ENCODE measurements at places on chromosomes 4 and X.

GRCh38 chrX:38770152-38770551 lies 31.1 kb upstream of the MID1IP1 start:
- no peak for DNase-seq

DNA sequence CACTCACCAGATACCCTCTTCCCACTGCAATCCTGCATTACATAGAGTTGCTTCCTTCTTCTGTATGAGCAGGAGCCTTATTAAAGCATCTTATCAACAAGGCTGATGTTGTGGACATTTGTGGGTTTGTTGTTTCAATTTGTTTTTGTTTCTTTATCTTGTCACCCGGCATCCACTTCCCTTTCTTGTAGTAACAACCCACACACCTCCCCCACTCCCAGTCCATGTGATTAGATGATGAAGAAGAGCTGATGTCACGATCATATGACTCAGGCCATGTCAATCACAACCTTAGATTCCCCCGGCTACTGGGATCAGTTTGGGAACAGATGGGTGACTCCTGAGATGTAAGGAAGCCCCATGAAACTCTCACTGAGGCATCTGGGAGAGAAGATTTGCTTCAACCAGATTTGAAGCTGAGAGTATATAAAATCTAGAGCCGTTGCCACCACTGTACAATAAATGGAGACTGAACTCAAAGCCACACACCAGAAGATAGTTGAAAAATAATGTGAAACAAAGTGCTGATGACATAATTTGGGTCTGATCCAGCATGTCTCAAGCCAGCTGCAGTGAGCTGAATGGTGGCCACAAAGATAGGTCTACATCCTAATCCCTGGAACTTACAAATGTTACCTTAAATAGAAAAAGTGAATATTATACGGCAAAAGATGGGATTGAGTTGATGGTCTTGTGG lies 34.1 kb upstream of the SRD5A3 start:
- DNase-seq: no peak

- no peak for DNase-seq
Measured at GRCh38 chr4:134773497-134774000, 572.0 kb upstream of the PABPC4L start.

DNA sequence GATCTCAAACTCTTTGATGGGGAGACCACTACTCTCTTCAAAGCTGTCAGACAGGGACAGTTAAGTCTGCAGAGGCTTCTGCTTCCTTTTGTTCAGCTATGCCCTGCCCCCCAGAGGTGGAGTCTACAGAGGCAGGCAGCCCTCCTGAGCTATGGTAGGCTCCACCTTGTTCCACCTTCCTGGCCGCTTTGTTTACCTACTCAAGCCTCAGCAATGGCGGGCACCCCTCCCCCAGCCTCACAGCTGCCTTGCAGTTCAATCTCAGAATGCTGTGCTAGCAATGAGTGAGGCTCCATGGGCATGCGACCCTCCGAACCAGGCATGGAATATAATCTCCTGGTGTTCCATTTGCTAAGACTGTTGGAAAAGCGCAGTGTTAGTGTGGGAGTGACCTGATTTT lies 42.1 kb upstream of the UGT2B10 start:
- DNase-seq: no peak

DNA sequence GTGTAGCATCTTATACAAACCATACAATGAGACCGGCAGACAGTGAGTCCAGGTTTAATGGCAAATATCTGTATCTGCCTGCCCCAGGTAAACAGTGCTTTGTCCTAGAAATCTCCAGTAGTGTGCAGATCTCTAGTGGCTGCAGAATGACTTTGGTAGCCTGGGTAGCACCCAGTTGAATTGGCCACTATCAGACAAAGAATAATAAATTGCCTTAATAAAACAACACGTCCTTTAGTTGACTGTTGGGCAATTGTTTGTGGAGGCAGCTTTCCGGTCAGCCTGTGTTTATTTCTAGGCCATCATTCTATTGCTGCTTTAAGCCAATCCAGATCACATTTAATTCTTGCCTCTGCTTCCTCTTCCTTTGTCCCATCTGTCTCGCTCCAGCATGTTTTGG lies 52.5 kb downstream of the SNX25 start:
- no peak for DNase-seq

- DNase-seq: no peak
Measured at GRCh38 chrX:5876984-5877596, 351.6 kb downstream of the NLGN4X start.

DNA sequence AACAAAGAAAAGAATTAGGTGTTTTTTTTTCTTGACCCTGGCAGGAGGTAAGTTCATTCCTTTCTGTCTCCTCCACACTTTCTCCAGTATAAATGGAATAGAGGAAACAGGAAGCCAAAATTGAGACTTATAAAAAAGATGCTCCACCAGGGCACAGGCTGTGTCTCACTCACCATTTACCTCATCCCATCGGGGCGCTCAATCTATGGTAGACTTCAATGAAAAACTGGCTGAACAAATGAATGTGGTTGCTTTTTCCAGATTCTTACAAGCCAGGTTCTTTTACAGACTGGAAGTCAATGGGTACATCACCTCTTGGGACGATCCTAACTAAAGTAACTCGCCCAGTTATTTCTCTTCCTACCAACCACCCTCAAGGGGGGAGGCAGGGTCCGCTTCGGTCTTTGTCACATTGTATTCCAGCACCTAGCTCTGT lies 685 bp downstream of the COMMD8 start:
- DNase-seq: no peak

DNA sequence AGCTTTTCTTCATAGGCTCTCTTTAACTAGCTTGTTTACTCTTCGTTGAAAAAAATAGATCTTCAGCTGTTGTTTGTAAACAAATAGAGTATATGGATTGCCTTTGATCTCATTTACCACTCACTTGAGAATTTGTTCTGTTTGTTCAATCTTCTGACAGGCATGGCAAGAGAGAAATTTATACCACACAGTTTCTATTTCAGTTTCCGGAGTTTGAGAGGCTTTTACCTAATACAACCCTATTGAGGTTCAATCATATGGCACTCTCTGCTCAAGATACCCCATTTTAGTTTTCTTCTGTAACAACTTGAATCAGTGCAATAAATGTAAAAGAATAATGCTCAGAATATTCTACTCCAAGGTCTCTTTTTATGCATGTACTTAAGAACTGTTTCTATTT lies 148.0 kb downstream of the EMCN start:
- DNase-seq: no peak

GRCh38 chr4:86203176-86203575 lies 156.7 kb downstream of the MAPK10 start:
- no peak for DNase-seq

- DNase-seq: no peak
Measured at GRCh38 chr4:67019686-67020437, 525.4 kb downstream of the CENPC start.

- DNase-seq: no peak
Measured at GRCh38 chr4:76867377-76867776, 30.6 kb downstream of the SOWAHB start.

GRCh38 chr4:25160714-25161592 lies 704 bp upstream of the SEPSECS start:
- no peak for DNase-seq

- DNase-seq: no peak
Measured at GRCh38 chr4:159145992-159146330, 43.1 kb downstream of the RAPGEF2 start.

- no peak for DNase-seq
Measured at GRCh38 chr4:159150396-159150795, 47.5 kb downstream of the RAPGEF2 start.

DNA sequence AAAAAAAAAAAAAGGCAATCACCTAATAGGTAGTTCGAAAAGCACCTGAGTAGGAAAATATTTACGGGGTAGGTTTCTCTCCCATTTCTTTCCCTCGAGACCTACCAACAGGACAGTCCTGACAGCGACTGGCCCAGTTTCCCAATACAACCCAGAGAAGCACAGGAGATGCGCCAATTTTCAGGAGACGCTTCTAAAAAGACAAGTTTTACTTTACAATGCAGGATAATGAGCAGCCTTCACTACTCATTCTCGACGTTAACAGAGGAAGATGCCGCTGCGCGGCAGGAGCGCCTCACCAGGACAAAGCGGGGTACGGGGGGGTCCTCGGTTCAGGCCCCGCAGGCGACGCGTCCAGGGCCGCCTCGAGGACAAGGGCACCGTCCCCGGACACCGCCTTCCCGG lies 708 bp downstream of the BCLAF3 start:
- DNase-seq: no peak

DNA sequence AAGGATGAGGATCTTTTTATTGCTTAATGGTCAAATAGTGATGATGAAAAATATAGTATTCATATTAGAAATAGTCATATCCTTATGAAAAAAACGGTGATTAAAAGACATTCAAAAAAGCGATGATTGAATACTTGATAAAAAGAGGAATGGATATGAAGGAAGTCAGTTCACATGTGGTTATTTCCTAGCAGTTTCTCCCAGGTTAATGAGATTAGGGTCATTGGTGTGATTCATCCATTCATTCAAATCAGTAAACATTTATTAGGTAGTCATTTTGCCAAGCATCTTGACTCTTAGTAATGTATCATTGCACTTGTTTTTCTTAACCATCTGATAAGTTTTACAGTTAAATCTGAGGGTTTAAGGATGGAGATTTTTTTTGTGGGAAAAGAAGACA lies 294.1 kb downstream of the ARHGAP24 start:
- DNase-seq: no peak

GRCh38 chr4:4985844-4986243 lies 33.4 kb downstream of the CYTL1 start:
- no peak for DNase-seq

GRCh38 chr4:68299492-68300457 lies 50.1 kb downstream of the YTHDC1 start:
- DNase-seq: no peak

GRCh38 chr4:88527787-88528186 lies 4.2 kb upstream of the PYURF start:
- DNase-seq: no peak

GRCh38 chr4:83662204-83662603 lies 126.3 kb downstream of the GPAT3 start:
- DNase-seq: no peak

GRCh38 chr4:73258436-73258685 lies 237 bp downstream of the ANKRD17 start:
- DNase-seq: peak; percentile 33

DNA sequence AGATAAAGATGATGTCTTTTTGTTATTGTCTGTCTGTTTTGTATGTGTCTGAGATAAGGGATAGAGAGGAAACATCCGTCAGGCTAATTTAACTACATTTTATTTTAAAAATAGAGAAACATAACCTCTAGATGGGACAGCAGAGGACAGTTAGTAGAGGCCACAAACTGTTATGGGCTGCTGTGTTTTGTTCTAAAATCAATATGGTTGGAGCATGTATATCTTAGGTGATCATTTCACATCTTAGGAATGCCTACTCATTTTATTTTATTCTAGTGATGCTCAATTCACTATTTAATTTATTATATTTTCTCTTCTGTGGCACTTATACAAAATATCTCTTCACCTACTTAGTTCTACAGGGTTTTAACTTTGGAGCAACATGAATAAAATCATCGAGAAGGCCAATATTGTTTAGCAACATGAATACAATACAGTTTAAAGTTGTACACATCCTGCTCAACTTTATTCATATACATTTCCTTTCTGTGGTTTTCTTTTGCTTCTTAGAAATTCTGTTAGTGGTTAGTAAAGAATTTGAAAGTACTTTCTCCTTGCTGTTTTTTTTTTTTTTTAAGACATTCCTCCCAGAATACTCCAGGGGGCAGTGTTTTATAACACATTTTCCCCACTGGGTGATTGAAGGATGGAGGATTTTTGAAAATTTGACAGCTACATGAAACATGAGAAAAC lies 392.9 kb downstream of the UNC5C start:
- DNase-seq: no peak

DNA sequence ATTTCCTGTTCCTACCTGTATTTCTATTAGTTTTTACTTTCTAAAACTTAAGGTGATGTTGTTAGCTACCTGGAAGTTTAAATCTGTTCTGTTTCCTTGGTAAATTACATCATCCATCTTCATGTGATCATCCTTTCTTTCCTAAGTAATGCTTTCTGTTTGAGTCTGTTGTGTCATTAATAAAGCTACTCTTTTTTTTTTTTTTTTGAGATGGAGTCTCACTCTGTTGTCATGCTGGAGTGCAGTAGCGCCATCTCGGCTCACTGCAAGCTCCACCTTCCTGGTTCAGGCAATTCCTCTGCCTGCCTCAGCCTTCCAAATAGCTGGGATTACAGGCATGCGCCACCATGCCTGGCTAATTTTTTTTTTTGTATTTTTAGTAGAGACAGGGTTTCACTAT lies 73.3 kb downstream of the FIP1L1 start:
- no peak for DNase-seq

GRCh38 chr4:131063878-131064277 lies 1967.9 kb downstream of the C4orf33 start:
- DNase-seq: no peak

DNA sequence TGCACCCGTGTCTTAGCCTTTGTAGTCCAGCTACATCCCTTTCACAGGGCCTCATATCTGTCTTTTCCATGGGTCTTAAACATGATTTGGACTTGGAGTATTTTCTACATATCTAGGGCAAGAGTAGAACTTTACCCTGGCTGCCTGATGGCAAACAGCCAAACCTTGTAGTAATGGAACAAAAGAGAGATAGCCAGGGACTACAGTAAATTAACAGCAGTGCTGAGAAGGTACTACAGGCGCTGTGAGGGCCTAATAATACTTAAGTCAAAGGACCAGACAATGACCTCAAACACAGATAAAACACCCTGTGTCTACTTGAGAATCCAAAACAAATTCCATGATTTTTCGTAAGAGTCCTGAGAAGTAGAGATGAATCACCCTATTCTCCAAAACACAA lies 111.0 kb upstream of the WDR17 start:
- DNase-seq: no peak

- no peak for DNase-seq
Measured at GRCh38 chr4:142701017-142701416, 145.1 kb downstream of the INPP4B start.

- no peak for DNase-seq
Measured at GRCh38 chr4:85402371-85402770, 72.6 kb upstream of the ARHGAP24 start.

DNA sequence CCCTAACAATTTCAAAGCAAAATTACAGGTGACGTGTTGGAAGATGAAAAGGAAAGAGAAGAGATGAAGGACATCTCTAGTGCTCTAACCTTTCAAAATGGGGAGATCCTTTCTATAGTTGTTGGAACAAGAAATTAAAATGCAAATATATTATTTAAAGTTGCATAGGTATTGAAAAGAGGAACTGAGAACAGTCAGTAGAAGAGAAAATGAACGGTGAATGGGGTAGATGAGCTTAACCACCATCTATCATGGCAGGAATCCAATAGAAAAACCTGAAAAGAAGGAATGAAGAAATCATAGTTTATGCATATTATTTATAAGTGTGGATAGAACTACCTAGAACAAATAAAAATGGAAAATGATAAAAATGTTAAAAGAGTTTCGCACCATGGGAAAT lies 42.0 kb downstream of the ANXA5 start:
- DNase-seq: no peak

GRCh38 chr4:132333724-132334047 lies 815.4 kb upstream of the PCDH10 start:
- no peak for DNase-seq

- DNase-seq: no peak
Measured at GRCh38 chr4:138184886-138185285, 57.3 kb downstream of the SLC7A11 start.
